ENCODE measurements at places on chromosomes 5 and 9.

GRCh38 chr9:83792746-83793145 lies 24.8 kb downstream of the GKAP1 start:
- DNase-seq: no peak

DNA sequence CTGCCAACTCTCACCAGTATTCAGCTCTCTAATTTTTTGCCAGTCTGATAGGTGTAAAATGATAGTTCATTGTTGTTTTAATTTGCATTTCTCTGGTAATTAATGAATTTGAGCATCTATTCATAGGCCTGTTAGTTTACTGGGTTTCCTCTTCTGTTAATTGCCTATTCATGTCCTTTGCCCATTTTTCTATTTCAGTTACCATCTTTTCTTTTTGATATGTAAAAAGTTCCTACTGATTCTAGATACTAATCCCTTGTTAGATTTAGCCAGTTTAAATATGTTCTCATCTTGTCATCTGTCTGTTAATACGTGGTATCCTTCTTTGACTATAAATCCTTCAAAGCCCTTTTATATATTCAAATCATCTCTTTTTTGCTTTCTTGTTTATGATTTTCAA lies 247.8 kb downstream of the ARHGAP26 start:
- DNase-seq: no peak

GRCh38 chr5:81755320-81755719 lies 4.4 kb upstream of the SSBP2 start:
- no peak for DNase-seq

DNA sequence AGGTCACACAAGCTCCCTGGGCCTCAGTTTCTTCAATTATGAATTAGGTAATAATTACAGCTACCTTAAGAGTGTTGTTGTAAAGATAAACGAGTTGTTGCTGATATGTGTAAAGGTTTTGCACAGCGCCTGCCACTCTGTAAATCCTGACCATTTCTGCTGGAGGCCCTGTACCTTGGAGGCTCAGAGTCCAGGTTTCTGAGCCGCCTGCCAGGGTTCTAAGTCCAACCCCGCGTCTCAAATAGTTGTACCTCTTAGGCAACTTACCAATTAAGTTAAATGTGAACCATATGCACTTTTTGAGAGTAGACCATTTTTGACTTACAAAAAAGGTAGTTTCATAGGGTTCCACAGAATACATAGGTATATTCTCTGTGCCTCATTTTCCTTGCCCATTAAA lies 156.8 kb upstream of the KLF9 start:
- no peak for DNase-seq

DNA sequence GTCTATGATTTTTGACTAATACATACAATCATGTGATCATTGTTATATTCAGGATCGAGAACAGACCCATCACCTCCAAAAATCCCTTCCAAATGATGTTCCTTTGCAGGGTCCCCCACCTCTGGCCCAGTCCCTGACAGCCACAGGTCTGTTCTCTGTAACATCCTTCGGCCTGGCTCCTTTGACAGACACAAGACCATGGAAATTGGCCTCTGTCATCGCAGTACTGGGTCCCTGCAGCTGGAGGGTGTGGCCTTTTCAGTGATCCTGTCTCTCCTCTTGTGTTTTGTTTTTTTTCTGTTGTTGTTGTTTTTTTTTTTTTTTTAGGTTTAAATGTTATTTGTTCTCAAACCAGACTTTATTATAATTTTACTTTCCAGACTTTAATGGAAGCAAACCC lies 27.4 kb upstream of the ANKRD33B start:
- no peak for DNase-seq

GRCh38 chr5:119919279-119919678 lies 289.9 kb downstream of the FAM170A start:
- DNase-seq: no peak

- DNase-seq: no peak
These were observed 131.4 kb upstream of the LHFPL2 start for GRCh38 chr5:78779771-78780616.

- DNase-seq: no peak
These were observed 167.7 kb downstream of the CCDC192 start for GRCh38 chr5:127870914-127871313.

- no peak for DNase-seq
These were observed 111.7 kb downstream of the EDIL3 start for GRCh38 chr5:84272771-84273516.

DNA sequence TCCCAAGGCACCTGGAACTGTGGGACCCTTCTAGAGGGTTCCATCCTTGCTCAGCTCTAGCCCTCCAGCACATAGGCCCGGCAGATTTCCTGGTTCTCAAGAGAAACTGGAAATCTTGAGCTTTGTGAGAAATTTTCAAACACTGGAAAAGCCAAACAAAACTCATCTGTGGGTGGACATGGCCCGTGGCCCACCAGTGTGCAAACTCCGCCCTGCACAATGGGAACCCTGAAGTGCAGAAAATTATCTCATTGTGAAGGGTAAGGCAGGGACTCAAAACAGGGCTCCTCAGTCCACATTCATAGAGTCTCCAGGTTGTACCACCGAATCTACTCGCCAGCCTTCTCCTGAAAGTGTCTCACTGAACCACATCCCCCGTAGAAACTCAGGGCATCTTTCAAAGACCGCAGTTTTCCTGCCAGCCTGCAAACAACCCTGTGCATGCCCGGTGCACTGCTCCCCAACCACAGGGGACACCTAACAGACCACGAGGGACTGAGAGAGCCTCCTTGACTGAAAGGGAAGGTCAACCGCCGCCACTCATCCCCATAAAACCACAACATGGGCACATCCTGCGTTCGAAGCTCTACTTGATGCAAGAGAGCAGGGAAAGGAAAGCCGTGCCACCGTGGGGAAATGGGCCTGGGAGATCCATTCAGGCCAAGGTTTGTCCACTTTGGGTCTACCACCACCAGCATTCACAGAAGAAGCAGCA lies 18.1 kb downstream of the ADAMTS2 start:
- no peak for DNase-seq

DNA sequence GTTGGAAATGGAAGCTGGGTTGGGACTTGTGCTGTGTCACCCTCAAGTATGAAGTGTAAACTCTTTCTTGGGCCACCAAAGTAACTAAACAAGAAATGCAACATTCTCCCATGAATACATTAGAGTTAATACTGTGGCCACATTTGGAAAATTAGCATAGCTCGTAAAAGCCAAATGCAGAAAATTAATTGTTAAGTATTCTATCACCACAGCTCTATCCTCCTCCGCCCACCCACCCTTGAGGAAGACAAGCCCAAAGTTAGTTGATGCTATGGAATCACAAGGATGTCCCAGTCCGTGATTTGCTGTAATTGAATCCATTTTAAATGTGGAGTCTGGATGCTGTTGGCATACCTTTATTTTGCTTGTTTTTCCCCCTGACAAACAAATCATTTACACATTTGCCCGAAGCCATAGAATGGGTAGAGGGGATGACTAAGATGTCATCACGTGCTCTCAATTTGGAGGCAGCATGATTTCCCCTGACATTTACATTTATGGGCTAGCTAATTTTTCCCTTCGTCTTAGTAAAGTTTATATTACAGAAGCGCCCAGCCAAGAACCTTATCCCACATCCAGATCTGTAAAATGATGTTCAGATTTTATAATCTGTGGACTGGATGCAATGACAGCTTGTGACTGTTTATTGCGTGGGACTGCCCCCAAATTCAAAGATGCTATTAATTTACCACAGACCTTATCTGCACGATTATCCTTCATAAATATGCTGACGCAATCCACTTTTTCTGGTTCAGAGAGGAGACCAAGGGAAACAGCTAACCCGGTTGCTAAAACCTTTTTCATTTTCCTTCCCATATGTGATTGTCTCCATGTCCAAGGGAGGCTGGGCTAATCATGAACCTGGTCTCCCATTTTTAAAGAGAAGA lies 3.7 kb downstream of the MSX2 start:
- no peak for DNase-seq

- DNase-seq: no peak
These were observed 100.6 kb upstream of the SELENOP start for GRCh38 chr5:42912184-42912798.

- no peak for DNase-seq
These were observed 20.2 kb downstream of the NDFIP1 start for GRCh38 chr5:142128675-142129208.

DNA sequence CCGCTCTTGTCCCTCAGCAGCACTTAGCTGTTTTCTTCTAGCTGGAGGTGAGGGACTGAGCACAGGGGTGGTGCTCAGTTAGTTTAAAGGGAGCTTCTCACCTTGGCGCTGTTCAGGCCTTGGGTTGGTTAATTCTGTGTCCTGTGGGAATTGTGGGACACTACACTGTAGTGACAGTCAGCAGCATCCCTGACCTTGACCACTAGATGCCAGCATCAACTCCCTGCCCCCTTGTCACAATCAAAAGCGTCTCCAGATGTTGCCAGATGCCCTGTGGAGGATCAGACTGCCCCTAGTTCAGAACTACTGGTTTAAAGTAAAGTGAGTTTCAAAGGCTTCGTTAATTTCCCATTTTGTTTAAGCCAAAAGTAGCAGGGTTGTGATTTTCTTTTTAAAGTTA lies 65.5 kb upstream of the DMRT3 start:
- no peak for DNase-seq

DNA sequence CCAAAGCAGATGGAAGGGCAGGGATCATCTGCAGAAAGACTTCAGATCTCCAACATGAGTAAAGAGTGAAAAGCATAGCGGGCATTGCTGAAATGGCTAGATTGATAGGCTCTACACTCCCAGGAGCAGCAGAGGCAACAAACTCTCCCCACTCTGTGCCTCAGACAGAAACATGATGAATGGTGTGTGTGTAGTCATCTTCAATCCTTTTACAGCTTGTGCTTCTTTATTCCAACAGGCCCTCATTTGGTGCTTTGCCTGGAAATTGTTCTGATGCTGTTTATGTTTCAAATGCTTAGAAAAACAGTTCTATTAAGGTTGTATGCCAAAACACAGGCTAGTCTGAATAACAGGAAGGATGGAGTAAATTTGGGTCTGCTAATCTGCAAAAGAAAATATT lies 176.2 kb downstream of the DMRTA1 start:
- no peak for DNase-seq

GRCh38 chr5:91211997-91212713 lies 171.0 kb downstream of the ARRDC3 start:
- DNase-seq: no peak

- DNase-seq: no peak
These were observed 567.4 kb downstream of the PRR16 start for GRCh38 chr5:121031491-121031890.

DNA sequence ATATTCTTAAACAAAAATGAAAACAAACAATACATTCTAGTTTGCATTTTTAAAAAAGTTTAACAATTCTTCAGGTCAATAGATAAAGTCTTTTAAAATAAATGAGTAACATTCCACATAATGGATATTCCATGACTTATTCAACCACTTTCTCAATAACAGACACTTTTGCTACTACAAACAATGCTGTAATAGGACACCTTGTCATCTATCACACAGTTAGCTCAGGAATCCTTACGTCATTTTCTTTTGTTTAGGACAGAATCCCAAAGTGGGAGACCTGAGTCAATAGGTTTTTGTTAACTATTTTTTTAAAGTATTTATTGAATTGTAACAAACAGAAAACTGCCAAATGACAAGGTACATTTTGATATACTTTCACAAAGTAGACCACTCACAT lies 72.5 kb downstream of the CEP120 start:
- DNase-seq: no peak

DNA sequence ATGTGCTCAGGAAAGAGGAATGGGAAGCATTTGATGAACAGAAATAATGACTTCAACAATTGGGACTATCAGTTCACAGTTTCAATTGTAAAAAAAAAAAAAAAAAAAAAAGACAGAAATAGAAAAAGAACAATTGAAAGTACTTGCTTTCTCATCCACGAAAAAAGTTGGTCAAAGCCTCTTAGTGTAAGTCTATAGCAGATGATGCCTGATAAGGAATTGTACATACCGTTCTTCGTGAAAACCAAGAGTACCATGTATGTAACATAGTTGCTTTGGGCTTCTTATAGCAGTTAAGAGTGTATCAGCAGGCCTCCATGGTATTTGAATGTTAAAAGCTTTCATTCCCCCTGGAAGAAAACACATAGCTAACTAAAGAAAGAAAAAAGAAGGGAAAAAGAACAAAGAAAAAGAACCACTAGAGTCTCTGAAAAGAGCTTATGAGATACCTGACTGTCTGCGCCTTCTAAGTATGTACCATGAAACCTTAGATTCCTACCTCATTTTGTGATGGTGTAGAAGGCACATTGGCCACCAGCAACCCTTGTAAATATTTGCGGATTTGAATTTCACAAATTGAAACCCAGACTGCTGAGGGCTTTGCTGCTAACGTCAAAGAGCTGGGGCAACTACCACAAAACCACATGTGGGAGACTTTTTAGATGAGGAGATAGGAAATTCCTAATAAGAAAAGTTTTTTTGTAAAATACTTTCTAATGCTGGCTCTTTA lies 75.2 kb downstream of the TMC1 start:
- DNase-seq: no peak

DNA sequence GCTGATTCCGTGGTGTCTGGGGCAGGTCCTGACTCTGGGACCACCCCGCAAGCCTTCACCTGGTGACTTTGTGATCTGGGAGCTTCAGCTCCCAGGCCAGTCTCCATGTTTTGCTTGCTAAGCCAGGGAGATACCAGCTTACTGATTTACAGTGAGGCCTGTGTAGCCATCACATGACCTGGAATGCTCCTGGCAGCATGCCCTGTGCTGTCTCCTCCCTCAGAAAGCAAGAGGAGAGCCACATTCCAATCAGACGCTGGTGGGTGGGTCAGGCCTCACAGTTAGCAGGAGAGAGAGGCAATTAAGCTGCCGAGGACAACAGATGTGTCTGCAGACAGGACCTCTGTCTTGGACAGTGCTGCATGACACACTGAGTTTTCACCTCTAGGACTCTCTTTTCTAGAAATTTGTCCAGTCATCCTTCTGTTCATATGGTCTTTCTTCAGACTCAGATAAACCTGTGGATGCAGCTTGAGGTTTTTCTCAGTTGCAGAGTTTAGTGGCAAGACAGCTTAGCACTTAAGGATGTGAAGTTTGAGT lies 24.4 kb upstream of the GRPEL2 start:
- no peak for DNase-seq

DNA sequence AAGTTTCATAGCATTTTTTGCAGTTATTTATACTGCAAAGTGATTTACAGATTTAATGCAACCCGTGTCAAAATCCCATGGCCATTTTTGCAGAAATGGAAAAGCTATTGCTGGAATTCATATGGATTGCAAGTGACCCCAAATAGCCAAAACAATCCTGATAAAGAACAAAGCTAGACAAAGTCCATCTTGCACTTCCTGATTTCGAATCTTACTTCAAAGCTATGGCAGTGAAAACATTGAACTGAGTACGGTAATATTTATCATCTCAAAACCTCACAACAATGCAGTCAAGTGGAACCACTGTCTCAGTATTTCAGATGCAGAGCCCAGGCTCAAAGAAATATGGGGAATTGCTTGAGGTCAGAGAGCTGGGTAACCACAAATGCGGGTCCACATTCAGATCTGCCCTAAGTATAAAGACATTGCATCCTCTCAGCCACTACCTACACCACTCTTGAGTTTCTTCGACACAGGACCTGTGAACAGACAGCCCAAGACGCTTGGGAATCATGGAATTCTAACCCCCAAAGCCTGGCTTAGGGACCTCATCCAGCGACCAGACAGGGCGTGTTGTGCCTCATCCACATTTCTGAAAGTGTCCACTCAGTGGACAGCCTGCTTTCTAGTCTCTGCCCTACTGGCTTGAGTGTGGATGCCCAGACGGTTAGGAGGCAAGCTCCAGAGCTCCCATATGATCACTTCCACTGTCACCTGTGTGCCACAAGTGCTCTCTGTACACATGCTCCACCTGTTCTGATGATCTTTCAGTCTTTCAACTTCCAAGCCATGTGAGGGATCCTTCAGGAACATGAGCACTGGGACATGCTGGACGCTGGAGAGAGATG lies 39.3 kb upstream of the KCNIP1 start:
- no peak for DNase-seq
